ENCODE measurements at places on chromosomes 3 and 15.

- DNase-seq: no peak
These were observed 324.6 kb upstream of the TBC1D5 start for GRCh38 chr3:18066899-18067582.

DNA sequence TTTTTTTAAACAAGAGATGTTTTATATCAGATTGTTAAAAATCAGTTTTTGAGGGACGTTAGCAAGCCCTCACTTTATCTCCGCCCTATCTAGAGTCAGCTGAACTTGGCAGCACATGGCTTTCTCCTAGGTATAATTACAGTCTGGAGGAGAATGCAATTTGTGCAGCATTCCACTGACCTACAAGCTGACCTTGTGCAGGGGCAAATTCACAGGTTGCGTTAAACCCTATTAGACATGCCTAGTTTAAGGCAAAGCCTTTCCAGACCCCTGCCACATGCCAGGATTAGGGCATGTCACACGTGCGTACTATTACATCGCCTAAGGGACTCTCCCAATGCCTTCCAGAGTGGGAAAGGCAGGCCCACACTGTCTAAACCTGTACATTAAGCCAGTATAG lies 224.0 kb downstream of the GREM1 start:
- no peak for DNase-seq

DNA sequence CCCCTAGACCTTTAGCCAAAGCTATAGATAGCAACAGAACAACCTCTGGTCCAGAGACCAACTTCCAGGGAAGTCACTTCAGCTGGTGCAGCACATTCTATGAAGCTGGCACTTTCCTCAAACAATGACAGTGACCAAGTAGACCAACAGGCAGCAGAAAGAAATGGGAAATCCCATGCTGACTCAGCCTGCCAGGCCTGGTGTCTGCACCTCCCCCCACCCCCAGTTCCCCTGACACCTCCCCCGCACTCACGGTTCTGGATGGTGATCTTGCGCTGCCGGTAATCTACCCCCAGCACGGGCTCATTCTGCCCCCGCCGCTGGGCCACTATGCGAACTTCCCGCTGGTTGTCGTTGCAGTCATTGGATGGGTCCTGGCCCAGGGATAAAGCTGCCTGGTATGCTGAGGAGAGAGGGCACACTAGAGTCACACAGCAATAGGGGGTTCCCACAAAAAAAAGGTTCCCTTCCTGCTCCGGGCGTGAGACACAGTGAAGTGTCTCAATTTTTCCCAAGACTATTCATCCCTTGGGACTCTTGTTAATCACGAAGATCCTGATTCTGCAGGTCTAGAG lies 17.0 kb downstream of the ILDR1 start:
- DNase-seq: no peak

GRCh38 chr3:115513416-115513800 lies 109.9 kb upstream of the GAP43 start:
- DNase-seq: no peak

- DNase-seq: no peak
These were observed 34.3 kb downstream of the GOLIM4 start for GRCh38 chr3:168061332-168061996.

DNA sequence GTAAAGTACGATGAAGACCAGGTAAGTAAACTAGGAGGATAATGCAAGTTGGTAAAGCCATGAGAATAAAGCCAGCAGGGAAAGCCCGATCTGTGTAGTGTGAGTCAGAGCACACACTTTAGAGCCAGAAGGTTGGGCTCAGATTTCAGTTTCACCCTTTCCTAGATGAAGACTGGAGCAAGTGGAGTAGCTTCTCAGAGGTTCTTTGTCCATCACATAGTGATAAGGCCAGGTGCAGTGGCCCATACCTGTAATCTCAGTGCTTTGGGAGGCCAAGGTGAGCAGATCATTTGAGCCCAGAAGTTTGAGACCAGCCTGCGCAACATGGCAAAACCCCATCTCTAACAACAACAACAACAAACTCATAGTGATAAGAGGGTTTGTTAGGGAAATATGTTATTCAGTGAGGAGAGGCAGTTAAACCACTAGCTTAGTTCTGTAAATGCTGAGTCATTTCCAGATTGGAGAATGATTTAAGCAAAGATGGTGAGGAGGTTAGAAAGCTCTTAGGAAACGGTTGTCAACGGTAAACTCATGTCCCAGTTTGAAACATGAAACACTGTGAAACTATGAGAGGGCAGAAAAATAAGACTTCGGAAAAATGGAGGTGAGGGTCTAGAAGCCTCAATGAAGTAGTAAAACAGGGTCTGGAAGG lies 39.0 kb downstream of the IL12A start:
- no peak for DNase-seq

- DNase-seq: no peak
These were observed 105.9 kb downstream of the MOBP start for GRCh38 chr3:39573392-39573791.

- no peak for DNase-seq
These were observed 12.0 kb downstream of the FSTL1 start for GRCh38 chr3:120438665-120439370.

DNA sequence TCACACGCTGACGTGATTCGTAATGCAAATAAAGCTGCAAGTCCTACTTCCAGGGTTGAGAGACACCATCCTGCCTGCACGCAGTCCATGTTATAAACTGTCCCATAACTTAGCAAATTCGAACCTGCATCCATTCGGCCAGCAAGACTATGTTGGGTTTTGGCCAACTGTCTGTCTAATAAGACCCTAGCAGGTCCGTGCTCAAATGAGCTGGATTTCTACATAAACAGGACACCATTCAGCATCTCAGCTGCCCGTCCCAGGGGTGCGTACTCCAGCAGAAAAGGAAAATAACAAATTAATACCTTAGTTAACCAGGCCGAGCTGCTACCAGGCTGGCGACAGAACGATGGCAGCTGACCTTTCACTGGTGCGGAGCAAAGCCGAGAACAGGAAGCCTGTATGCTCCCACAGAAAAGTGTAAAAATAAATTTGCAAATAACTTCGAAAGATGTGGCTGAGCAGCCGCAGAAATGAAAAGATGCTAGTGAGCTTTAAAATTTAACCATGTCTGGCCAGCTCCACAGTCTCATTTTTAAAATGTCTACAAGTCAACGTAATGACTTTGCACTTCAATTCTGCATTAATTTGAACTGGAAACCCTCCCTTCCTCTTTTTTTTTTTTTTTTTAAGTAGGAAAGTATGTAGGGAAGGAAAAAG lies 97.1 kb upstream of the SNRPA1 start:
- DNase-seq: no peak

- DNase-seq: no peak
These were observed 84.7 kb downstream of the FGF12 start for GRCh38 chr3:192642651-192643050.

DNA sequence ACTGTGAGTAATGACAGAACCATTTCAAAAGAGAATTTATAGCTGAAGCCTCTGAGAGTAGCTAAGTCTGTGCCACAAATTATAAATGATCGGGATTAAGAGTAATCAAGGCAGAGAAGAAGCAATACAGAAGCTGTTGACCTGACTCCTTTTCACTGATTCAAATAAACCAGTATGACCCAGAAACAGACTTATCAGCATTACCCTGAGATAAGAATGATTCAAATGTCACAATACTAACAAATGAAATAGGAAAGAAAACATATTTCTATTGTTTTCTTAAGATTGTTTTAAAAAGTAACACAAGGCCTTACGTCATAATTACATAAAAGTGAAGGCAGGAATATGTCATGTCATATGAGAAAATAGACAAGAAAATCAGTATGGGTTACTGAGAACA lies 1534.6 kb downstream of the SI start:
- no peak for DNase-seq

DNA sequence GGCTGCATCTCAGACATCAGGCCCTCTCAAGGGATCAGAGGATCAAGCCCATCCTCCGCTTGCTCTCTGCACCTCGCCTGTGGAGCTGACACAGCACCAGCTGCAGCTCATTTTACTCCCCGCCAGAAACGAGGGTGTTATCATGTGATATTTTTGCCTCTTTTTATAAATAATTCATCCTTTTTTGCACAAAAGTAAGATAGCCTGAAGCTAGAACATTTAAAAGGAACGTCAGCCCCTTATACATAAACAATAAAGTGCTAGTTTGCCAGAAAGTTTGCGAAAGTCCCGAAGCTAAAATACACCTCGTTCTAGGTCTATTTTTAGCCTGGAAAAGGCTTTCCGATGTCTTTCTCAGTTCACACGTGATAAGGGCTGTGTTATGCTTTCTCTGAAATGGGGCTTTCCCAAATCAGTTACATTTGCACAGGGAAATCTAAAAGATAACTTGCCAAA lies 9.6 kb upstream of the FAM174B start:
- no peak for DNase-seq

GRCh38 chr3:44111482-44111881 lies 130.2 kb upstream of the TOPAZ1 start:
- DNase-seq: no peak

DNA sequence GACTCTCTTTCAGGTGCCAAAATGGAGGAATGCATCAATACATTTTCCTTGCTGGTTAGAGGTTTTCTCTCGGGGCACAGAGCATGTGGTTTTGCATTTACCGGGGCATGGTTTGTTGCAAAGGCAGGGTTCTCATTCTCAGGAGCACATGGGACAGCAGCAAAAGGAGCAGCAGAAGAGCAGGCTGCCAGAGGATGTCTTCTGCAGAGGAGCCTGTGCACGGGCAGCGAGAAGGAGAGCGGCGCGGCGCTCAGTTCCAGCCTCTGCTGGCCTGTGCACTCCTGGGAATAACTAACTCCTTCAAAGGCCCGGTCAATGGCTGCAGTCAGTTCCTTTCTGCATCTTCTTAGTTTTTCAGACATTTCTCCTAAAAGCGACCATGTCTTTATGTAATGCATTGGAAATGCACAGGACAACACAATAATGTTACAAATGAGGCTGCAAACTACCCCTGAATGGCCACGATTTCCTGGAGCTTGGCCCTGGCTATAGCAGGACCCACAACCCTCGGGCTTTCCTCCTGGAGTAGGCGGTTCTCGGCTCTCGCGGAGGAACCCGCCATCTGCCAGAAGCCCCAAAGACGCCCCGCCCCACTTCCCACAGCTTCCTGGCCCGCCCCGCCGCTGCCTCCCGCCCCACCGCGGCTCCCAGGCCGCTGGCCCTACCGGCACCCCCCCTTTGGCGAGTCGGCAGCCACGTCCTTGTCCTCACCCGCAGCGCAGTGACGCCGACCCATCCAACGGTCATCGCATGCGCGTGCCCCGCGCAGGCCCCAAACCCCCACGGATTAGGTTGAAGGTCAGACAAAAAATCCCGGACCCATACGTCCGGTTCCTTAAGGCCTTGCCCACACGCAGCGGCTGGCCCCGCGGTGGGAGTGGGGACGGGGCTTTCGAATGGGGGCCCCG lies at the start of gene C3orf62:
Gene C3orf62, minus strand, starts transcription at position 758 of the 908 bp plus-strand sequence. Its CDS starts 360 bp downstream, at position 398.
- DNase-seq: no peak

GRCh38 chr3:46844881-46845312 lies 18.3 kb downstream of the MYL3 start:
- DNase-seq: no peak

- no peak for DNase-seq
These were observed 80.0 kb upstream of the MRPS22 start for GRCh38 chr3:139263798-139264197.

DNA sequence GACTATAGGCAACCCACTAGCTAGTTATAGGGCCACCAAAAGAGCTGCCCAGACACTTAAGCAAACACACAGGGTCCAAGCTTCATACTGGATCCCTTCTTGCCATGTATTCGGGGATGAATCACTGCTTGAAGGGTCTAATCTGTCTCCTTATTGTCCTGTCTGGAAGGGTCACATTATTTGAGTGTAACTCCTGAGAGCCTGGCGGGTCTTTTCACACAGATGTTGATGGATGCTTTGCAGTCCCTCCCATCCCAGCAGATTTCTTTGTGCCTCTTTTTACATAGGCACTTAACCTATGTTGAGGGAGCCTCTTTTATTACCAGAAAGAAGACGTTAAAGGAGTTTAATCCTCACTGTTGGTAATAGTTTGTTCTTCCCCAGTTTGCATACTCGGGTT lies 56.6 kb downstream of the BBX start:
- DNase-seq: no peak
